ENCODE measurements at places on chromosomes 7 and 10.
A peak's percentile ranks its signal among the peaks of the same experiment; 100 is the strongest.

- no peak for DNase-seq
Measured at GRCh38 chr10:102024799-102025198, 31.2 kb downstream of the ARMH3 start.

GRCh38 chr10:91778485-91778884, 19.7 kb upstream of the TNKS2 start:
- no peak for DNase-seq

DNA sequence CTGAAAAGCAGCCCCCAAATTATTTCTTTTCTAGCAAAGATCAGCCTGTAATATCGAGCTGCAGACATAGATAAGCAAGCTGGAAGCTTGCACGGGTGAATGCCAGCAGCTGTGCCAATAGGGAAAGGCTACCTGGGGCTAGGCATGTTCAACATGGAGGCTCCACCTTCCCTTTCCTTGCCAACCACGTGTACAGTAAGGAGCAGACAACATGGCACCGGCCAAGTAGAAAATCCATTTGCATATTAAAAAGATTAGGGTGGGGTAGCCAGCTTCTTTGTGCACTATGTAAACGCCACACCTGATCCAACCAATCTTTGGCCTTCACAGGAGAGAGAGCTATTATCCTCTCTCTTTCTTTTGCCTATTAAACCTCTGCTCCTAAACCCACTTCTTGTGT, 56.7 kb upstream of the SEPHS1 start:
- DNase-seq, result no peak

DNA sequence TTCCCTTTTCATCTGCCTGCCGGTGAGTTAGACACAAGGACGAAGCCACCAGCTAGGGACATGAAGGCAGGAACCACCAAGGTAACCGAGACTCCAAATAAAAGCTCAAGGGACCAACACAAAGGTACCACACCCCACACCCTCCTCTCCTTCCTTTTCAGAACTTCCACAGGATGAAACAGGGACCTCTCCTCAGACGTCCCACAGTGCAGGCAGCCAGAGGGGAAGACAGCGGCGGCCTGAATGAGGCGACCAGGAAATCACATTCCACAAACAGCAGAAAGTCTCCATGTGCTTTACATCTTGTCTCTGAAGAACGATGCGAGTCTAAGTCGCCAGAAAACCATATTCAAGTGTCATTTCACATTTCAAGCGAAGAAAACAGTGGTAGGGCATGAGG, 97.8 kb downstream of the DIP2C start:
- no peak for DNase-seq

DNA sequence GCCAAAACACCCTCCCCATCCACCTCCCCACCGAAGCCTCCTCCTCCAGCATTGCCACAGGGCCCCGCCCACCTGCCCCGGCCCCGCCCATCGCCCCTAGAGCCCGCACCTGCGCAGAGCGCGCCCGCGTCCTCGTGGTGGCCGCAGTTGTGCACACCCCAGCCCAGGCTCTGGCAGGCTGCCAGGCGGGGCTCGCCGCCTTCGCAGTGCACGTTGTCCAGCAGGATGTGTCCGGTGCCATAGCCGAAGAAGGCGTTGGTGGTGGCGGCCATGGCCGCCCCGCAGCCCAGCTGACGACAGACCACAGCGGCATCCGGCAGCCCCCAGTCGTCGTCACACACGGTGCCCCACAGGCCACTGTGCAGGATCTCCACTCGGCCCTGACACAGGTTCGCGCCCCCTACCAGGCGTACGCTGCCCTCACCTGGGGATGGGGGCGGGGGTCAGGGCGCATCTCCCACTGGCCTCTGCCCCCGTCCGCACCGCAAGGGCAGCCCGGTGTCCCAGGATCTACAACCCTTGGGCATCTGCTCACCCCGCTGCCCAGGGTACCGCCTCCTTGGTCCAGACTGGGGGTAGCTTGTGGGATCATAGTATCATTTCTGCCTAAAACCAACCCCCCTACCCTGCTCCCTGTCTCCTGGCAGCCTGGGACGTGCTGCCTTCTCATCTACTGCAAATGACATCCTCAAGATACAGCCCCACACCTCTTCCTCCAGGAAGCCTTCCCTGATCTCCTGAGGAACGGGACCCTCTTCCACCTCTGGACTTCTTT, 11.9 kb downstream of the SSC4D start:
- DNase-seq, result peak; percentile 74

- no peak for DNase-seq
Measured at GRCh38 chr7:153530441-153530840, 521.8 kb upstream of the DPP6 start.

GRCh38 chr7:7331523-7331922, 149.2 kb downstream of the C1GALT1 start:
- DNase-seq, result no peak

GRCh38 chr7:55548295-55548731, 24.0 kb downstream of the VOPP1 start:
- no peak for DNase-seq

DNA sequence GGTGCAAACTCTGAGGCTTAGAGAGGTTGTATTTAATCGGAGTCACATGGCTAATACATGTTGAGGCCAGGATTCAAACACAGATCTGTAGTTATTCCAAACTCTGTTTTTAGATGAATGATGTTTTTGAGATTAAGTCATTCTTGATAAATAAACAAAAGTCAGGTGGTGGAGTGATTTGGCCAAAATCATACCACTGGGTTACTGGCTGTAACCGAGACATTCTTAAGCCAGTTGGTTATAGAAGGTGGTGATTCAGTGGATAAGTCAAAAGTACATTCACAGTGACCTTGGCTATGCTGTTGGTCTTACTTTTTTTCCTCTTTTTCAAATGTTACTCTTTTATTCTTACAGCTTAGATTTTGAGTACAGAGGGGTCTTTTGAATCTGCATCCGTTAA, 361.4 kb downstream of the KIF20B start:
- DNase-seq, result no peak

DNA sequence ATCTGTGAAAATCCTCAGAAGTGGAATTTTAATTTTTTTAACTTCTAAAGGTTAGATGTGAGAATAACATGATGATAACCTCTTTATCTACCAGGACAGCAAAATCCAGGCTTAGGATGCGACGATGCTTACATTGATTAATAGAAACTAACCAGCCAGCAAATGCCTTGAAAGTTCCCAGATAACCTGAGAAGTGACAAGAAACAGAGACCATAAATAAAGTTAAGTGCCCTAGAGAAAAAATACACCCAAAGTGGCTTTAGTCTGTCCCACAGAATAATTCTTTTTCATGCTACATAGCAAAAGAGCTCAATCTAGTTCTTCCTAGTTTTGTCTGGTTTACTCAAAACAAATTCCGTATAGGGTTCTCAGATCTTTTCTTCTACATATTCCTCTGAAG, 262.7 kb downstream of the WDR11 start:
- no peak for DNase-seq

- DNase-seq, result no peak
Measured at GRCh38 chr10:11444531-11445228, 166.8 kb downstream of the USP6NL start.

- no peak for DNase-seq
Measured at GRCh38 chr10:89165923-89166322, 41.2 kb downstream of the CH25H start.

GRCh38 chr10:1448252-1448930, 288.9 kb downstream of the ADARB2 start:
- no peak for DNase-seq

GRCh38 chr10:59804220-59804619, 51.0 kb upstream of the MRLN start:
- DNase-seq, result no peak

GRCh38 chr10:17685233-17685840, 41.4 kb downstream of the STAM start:
- no peak for DNase-seq

- DNase-seq, result no peak
Measured at GRCh38 chr7:1521456-1521855, 9.0 kb upstream of the MAFK start.

GRCh38 chr7:19381321-19381720, 236.1 kb upstream of the FERD3L start:
- no peak for DNase-seq

GRCh38 chr10:54434782-54435181, 366.2 kb downstream of the PCDH15 start:
- DNase-seq, result no peak

DNA sequence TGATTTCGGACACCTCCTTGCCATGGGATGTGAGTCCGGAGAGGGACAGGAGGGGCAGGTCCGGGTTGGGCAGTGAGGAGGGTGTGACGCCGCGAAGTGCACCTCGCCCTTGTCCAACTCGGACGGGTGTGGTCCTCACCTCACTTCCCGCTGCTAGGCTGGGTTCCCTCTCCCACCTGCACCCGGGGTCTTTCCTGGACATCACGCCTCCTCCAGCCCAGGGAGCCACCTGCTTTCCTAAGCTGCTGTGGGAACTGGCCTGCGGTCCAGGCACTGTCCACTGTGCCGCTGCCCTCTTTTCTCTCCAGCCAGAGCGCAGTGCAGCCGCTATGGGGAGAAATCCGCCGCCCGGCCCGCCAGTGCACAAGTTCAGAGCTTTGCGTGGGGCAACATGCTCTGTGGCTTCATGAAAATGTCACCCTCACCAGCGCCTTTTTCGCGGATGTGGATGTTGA, 45.0 kb upstream of the ZNF716 start:
- no peak for DNase-seq

DNA sequence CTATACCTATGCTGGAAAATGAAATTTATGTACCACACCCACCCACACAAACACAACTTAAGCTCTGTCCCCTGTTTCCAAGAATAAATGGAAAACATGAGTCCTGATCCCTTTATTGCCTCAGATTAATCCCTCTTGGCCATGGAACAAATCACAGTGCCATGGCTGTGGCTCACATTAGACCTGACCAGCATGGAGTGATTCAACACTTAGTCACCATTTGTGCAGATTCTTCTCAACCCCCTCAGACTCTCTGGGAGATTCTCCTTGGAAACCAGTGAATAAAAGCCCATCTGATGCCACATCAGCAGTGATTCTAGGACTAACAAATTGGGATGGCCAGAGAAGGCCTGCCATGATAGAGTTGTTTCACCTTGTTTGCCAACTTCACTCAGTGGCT, 204.4 kb upstream of the TMEM72 start:
- no peak for DNase-seq

DNA sequence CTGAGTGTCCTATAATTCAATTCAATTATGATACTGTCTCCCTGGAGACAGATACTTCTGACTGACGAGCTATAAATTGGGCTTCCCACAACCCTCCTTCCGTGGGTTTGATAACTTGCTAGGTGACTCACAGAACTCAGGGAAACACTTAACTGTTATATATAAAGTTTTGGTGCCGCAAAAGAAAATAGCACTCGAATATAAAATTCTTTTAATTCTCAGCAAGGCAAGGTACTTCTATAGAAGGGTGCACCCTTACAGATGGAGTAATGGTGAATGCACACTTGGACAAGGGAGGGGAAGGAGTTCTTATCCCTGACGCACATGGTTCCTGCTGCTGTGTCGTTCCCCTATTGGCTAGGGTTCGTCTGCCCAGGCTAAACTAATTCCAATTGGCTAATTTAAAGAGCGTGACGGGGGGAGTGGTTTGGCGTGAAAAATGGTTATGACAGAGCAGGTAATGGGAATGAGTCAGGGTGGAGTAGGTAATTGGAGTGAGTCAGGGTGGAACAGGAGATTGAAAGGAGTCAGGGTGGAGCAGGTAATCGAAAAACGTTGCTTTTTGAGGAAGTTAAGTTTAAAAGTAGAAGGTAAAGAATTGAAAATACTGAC, 20.8 kb upstream of the GHITM start:
- no peak for DNase-seq

DNA sequence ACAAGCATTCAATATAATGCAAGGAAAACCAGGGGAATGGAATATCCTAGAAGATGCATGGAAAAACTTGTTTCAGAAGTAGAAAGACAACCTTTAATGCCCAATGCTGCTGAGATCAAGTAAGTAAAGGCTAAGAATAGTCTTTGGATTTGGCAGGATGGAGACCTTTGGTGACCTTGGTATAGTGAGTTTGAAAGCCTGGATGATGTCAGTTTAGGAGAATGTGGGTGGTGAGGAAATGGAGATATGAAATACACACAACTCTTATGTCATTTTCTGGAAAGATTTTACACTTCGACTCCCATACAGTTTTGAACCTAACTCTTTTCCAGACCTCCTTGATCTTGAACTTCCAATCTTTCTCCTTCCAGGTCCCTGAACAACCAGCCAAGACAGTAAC, 185.7 kb downstream of the TFEC start:
- no peak for DNase-seq

GRCh38 chr7:5564894-5565293, 141.3 kb upstream of the TNRC18 start:
- DNase-seq, result no peak

GRCh38 chr10:19874791-19875190, 58.6 kb downstream of the PLXDC2 start:
- DNase-seq, result no peak

DNA sequence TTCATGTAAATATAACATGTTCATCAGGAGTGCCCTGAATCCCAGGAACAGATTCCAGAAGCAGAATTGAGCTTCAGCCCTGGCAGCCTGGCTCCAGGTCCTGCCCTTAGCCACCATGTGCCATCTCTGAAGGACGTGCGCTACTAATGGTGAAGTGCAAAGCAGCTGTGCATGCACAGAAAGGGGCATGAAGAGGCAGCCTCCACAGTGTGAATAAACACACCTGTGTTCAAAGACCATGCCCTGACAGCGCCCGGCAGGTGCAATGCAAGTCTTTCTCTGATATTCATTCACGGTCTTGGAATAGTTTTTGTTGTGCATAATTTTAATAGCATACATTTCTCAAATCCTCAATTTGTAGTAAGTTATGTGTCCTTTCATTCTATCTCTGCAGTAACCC, 250.4 kb upstream of the TCERG1L start:
- no peak for DNase-seq

- no peak for DNase-seq
Measured at GRCh38 chr7:14258441-14258840, 269.0 kb upstream of the ETV1 start.

DNA sequence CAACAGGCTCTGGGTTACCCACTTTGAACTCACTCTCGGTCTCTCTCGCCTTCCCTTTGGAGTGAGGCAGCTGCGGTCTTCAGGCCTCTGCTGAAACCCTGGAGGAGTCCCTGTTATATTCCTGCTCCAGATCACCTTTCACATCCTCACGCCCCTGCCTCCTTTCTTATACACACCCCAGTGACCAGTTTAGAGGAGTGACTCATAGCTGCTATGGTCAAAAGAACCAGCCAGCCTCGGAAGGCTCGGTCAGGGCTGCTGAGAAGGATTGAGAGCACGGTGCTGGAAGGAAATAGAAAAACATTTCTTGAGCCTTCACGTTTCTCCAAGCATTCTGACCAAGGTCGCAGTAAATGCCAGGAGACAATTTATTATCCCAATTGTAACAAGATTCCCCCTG, 28.3 kb upstream of the SVOPL start:
- DNase-seq, result no peak

GRCh38 chr7:100435401-100436304, 644 bp downstream of the PPP1R35 start:
- DNase-seq, result no peak

- no peak for DNase-seq
Measured at GRCh38 chr10:128763588-128763987, 637.4 kb upstream of the MKI67 start.
